CD4-positive, alpha-beta T cell treated with Interleukin-21 for 1 hour (primary cell): ENCODE measurements at places on chromosomes 6 and 20.

GRCh38 chr6:132812756-132813172 lies 1.6 kb upstream of the RPS12 start:
- DNase-seq: no peak

GRCh38 chr6:13125841-13126240 lies 202.5 kb downstream of the TBC1D7 start:
- DNase-seq: no peak

DNA sequence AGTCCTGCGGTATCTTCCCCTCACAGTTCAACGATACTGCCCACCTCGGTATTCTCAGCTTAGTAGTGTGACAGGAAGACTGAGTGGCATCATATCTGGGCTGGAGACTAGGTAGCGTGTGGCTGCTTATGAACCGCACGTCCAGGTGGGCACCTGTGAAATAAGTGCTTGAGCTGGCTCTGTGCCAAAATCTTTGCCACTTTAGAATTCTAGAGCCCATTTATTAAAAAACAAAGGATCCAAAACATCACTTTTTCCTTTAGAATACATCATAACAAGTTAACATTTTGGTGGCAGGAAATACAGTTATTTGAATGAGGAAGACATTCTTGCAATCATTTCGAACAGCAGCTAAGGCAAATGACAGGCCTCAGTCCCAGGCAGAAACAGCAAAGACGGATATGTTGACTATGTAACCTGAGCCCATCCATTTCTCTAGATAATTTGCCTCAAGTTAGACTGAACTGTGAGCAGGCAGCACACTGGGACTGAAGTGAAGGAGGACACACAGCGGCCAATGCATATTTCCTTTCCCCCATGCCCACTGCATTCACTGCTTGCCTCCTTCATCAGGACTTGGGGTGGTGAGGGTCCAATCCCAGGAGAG lies 136.6 kb downstream of the GMDS start:
- DNase-seq: no peak

- DNase-seq: no peak
Measured at GRCh38 chr6:166767230-166767629, 140.2 kb upstream of the RPS6KA2 start.

DNA sequence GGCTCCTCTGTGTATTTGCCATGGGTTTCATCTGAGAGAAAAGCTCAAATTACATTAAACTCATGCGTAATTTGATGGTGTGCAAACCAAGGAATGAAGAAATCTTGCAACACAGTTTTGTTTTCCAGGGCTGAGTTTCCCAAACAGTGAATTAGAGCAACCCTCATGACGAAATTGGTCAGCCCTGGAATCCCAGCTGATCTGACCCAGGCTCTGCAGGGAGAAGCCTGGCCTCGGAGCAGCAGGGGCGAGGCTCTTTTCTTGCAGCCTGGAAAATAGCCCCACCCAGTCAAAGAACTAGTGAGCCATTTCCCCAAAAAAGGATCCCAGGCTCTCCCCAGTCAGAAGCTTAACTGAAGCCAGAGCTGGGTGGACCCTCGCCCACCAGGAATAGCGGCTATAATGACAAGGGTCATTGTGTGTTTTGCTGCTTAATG lies 107.3 kb upstream of the SNX9 start:
- no peak for DNase-seq

DNA sequence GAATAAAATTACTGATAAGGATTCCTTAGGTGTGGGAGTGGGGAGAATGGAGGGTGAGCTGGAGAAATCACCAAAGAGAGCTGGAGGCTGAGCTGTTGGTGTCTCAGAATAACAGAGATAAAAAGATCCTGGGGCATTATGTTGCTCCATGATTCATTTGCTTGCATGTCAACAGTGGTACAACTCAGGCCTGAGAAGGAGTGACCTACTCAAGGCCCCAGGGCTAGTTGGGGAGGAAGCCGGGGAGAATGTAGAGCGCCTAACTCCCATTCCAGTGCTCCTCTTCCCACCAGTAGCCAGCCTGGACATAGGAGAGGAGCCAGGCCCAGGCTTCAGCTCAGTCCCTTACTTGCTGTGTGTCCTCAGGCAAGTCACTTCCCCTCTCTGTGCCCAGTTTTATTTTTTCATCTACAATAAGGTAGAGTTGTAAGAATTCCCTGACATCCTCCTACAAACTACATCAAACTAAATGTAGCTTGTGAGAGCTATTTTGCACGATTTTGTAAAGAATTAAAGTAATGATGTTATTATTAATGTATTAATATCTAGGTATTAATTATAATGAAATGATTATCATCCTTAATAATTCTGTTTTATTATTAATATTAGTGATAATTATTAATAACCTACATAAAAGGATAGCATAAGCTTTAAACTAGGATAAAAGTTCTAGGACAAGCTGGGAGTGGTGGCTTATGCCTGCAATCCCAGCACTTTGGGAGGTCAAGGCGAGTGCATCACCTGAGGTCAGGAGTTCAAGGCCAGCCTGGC lies 250.9 kb upstream of the SULF2 start:
- DNase-seq: no peak
